ENCODE measurements at places on chromosomes 3 and 15. TPM values are rescaled to one million over a fixed set of nuclear protein-coding genes. Genes with fewer than 3 reads are reported as not detected.
A peak's percentile ranks its signal among the peaks of the same experiment; 100 is the strongest.

DNA sequence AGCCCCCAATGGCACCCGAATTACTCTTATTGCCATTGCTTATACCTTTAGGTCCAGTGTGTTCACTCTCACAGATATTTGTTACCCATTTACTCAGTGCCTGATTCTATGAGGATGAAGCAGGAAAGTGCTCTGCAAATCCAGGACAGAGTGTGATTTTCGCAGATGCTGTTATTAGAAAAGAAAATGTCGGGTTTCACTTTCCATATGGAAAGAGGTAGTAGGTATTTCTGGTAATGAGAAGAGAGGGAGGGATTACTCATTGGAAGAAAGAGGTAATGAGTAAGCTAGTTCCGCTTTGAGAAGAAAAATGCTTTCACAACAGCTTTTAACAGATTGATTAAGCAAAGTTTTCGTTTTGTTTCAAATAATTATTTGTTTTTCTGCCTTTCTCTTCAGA lies 336.3 kb upstream of the CFAP20DC start:
- no peak for DNase-seq
- no peak overlapping the region for H3K27ac ChIP-seq
- no peak overlapping the region for H3K4me3 ChIP-seq
- H3K4me1 ChIP-seq = no peaks in the 10 kb centered on the region
- H3K27me3 ChIP-seq = no peaks in the 10 kb centered on the region

DNA sequence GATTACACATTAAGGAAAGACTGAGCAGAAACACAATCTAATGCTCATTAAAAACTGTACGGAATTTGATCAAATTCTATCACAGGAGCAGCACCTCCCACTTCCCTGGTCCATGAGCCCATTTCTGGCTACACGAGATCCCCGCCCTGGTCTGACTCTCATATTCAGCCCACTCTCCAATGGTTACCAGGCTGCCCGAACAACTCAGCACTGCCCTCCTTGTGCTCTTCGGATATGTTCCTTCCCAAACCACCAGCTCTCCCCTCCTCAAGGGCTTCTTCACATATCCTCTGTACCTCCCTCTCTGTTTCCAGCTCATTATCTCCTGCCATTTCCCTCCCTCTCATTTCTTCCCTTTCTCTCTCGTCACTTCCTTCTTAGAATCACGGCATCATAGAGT lies 180.5 kb downstream of the RSL24D1 start:
- H3K4me1 ChIP-seq = no peaks in the 10 kb centered on the region
- DNase-seq = no peak
- H3K27me3 ChIP-seq = no peaks in the 10 kb centered on the region
- no peak overlapping the region for H3K27ac ChIP-seq
- no peaks in the 10 kb centered on the region for H3K36me3 ChIP-seq

DNA sequence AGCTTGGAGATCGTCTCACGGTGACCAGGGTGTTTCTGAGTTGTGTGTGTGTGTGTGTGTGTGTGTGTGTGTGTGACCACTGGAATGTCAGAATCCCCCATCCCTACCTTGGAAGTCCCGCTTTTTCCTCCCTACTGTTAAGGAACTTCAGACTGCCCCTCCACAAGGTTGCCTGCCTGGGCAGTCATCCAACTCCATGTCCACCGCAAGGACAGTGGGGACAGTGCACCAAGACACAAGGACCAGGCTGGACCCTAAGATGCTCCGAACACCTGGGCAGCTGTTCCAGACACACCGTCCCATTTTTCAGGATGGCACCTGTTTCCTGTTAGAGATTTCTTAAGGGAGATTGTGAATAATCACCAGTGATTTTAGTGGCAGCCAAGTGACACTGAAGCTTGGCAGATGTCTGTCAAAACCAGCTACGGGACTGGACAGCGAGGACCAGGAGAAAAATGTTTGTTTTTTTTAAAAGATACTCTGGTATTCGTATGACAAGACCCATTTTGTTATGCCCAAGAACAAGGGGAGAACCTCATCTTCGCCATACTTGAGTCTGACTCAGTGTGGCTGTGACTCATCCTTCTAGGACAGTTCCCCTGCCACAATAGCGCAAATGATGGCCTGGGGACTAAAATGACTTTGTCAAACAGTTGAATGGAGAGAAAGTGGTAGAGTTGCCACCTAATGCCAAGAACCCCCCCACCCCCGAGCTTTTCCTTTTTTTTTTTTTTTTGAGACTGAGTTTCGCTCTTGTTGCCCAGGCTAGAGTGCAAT lies 15.5 kb downstream of the PAQR9 start:
- H3K4me3 ChIP-seq = no peak overlapping the region
- H3K4me1 ChIP-seq = no peaks in the 10 kb centered on the region
- no peak for DNase-seq
- H3K27ac ChIP-seq = no peak overlapping the region
- no peaks in the 10 kb centered on the region for H3K36me3 ChIP-seq

DNA sequence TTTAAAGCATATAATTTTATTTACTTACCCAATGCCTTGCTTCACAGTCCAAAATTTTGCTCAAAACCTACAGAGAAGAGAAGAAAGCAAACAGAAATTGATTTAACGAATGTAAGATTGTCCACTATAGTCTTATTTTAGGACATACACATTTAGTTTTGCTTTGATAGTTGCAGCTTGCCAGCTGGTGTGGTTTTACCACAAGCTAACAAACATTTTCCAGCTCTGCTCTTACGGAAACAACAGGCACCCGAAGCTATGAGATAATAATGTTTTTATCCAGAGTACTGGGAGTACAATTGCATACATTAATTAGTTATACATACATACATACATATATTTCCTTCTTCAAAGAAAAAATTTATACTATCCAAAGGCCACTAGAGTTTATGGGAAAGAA lies 10.4 kb downstream of the BCL6 start:
- H3K27me3 ChIP-seq = no peaks in the 10 kb centered on the region
- H3K27ac ChIP-seq = no peak overlapping the region
- no peaks in the 10 kb centered on the region for H3K4me1 ChIP-seq
- H3K4me3 ChIP-seq = no peak overlapping the region
- no peak for DNase-seq

GRCh38 chr3:56998076-56998529 lies 62.4 kb upstream of the SPATA12 start:
- DNase-seq = no peak
- no peaks in the 10 kb centered on the region for H3K27me3 ChIP-seq
- no peaks in the 10 kb centered on the region for H3K4me1 ChIP-seq
- H3K4me3 ChIP-seq = no peak overlapping the region

DNA sequence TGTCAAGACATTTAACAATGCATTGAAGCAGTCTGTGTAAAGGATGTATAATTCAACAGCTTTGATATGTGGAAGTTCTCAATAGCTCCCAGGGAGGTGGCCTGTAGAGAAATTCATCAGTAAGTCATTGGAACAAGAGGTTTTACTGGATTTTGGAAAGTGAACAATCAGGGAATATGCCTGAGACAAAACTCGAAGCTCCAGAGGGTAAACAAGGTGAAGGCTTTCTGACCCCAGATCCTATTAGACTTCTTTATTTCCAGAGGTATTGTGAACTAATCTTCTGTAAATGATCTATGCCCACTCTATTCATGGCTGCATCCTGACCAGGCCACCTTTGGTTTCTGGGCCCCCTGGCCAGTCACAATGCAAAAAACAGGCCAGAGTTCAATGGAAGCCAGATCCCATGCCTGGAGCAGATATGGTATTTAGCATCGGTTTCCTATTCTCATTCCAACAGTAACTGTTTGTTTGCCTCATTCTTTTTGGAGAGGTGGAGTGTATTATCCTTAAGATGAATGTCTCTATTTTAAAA lies 177.3 kb downstream of the SATB1 start:
- H3K27ac ChIP-seq = no peak overlapping the region
- no peaks in the 10 kb centered on the region for H3K36me3 ChIP-seq
- H3K4me3 ChIP-seq = no peak overlapping the region
- H3K27me3 ChIP-seq = no peaks in the 10 kb centered on the region

- H3K4me3 ChIP-seq = no peak overlapping the region
- H3K27me3 ChIP-seq = no peaks in the 10 kb centered on the region
- no peak overlapping the region for H3K27ac ChIP-seq
- DNase-seq = no peak
Measured at GRCh38 chr3:38109580-38110313, 27.2 kb downstream of the ACAA1 start.

DNA sequence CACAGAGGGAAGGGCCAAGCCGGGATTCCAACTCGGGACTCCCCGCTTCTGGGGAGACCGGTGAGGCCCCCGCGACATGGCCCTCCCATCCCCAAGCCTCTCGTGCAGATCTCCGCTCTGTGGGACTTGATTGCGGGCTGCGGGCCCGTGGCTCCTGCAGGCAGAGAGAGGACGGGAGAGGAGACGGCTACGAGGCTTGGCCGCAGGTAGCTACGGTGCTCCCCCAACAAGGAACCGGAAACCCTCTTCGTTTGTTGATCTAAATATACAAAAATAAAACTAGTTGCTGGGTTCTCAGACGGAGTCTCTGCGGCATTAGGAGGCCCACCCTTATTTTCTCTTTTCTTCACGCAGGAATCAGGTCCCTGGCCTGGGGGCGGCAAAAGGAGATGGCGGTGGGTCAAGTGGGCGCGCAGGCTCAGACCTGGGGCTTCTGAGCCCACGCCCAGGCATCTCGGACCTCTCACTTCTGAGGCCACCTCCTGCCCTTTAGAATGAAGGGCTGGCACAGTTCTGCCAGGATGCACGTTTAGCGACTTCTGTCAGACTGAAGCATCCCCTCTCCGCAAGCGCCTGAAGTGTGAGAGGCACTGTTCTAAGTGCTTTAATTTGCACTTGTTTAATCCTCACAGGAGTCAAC lies 10.9 kb downstream of the GNB5 start:
- no peaks in the 10 kb centered on the region for H3K36me3 ChIP-seq
- no peaks in the 10 kb centered on the region for H3K4me1 ChIP-seq
- H3K27me3 ChIP-seq = no peaks in the 10 kb centered on the region
- no peak overlapping the region for H3K27ac ChIP-seq
- peak overlapping the region; percentile 62 for H3K4me3 ChIP-seq
- DNase-seq = no peak

- no peak overlapping the region for H3K27ac ChIP-seq
- H3K27me3 ChIP-seq = no peaks in the 10 kb centered on the region
- peaks cover 2% of the 10 kb centered on the region for H3K4me1 ChIP-seq
- no peak overlapping the region for H3K4me3 ChIP-seq
- no peak for DNase-seq
Measured at GRCh38 chr15:76582550-76582949, 246.0 kb downstream of the ISL2 start.

- H3K27me3 ChIP-seq = no peaks in the 10 kb centered on the region
- H3K4me3 ChIP-seq = no peak overlapping the region
- DNase-seq = no peak
- H3K27ac ChIP-seq = no peak overlapping the region
- no peaks in the 10 kb centered on the region for H3K36me3 ChIP-seq
- peaks cover 3% of the 10 kb centered on the region for H3K4me1 ChIP-seq
Measured at GRCh38 chr3:16102905-16103364, 71.5 kb upstream of the GALNT15 start.

DNA sequence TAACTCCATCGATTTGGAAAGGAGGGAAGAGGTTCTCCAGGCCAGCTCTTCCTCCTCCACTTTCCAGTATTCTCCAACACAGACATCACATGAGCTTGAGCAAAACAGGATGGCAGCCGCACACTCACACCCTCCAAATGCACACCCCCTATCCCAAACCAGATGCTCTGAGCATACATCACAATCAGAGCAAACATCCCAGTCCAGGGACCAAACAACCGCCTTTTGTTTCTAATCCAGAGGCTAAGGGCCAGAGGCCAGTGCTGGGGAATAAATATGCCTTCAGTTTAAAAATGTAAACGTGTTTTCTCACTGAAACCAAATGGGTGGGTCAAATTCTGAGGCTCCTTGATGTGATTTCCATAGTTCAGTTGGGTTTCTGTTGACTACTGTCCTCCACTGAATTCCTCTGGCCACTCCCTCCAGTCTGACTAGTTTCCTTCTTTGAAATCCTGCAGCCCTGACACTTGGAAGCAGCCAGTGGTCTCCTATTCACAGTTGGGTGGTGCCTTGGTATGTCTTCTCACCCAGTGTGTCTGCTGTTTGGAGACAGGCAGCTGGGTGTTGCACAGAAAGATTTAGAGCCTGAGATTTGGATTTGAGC lies 19.2 kb upstream of the MFGE8 start:
- no peaks in the 10 kb centered on the region for H3K36me3 ChIP-seq
- no peak for DNase-seq
- no peaks in the 10 kb centered on the region for H3K27me3 ChIP-seq
- H3K27ac ChIP-seq = no peak overlapping the region

DNA sequence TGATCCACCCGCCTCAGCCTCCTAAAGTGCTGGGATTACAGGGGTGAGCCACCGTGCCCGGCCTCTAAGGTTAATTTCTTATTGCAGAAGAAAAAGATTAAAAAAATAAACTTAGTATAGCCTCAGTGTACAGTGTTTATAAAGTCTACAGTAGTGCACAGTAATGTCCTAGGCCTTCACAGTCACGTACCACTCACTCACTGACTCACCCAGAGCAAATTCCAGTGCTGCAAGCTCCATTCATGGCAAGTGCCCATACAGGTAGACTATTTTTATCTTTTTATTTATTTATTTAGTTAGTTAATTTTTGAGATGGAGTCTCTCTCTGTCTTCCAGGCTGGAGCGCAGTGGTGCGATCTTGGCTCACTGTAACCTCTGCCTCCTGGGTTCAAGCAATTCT lies 3.2 kb upstream of the FLNB start:
- no peaks in the 10 kb centered on the region for H3K36me3 ChIP-seq
- no peak for DNase-seq
- no peak overlapping the region for H3K4me3 ChIP-seq
- no peak overlapping the region for H3K27ac ChIP-seq
- no peaks in the 10 kb centered on the region for H3K27me3 ChIP-seq

- H3K36me3 ChIP-seq = no peaks in the 10 kb centered on the region
- peaks cover 1% of the 10 kb centered on the region for H3K4me1 ChIP-seq
- H3K4me3 ChIP-seq = no peak overlapping the region
- no peaks in the 10 kb centered on the region for H3K27me3 ChIP-seq
- no peak for DNase-seq
- no peak overlapping the region for H3K27ac ChIP-seq
Measured at GRCh38 chr15:54482251-54482650, 504.0 kb downstream of the UNC13C start.

DNA sequence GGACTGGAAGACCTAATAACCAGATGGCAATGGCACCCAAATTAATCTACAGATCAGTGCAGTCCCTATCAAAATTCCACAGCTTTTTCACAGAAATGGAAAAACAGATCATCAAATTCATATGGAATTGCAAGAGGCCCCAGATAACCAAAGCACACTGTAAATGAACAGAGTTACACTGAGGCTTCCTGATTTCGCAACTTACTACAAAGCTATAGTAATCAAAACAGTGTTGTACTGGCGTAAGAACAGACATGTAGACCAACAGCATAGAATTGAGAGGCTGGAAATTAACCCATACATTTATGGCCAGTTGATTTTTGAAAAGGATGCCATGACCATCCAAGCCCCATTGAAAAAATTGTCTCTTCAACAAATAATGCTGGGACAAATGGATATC lies 16.2 kb downstream of the XPC start:
- H3K27me3 ChIP-seq = no peaks in the 10 kb centered on the region
- no peak for DNase-seq
- no peaks in the 10 kb centered on the region for H3K4me1 ChIP-seq
- H3K27ac ChIP-seq = no peak overlapping the region
- peaks cover 33% of the 10 kb centered on the region for H3K36me3 ChIP-seq

Gene PARP9
- total RNA-seq = 41.9 TPM

Gene MASP1
- total RNA-seq = 6.0 TPM

Gene SNAP23
- 88.0 TPM for total RNA-seq

Gene TMCC1
- 37.3 TPM for total RNA-seq

Gene CIB2
- 6.9 TPM for total RNA-seq

Gene LHFPL4
- total RNA-seq = not detected
